ENCODE measurements at places on chromosomes 4 and X.

DNA sequence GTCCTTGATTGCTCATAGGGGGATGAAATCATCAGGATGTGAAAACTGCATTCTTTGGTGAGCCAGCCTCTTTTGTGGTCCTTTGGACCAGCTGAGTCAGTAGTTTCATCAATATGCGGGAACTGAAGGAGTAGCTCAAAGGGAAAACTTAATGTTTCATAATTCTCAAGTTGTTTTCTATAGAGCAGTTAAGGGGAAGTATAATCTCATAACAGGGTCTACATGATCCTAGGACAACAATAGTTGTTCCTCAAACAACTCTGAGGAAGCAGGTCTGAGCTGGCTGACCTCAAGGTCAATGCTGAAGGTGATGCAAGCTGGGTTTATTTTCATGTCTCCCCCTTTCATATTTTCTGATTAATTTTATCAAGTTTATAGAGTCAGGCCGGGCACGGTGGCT is 36.1 kb upstream of the IRF2 start:
- no peak for DNase-seq

- DNase-seq = no peak
Observed at GRCh38 chr4:48065587-48066052, 49.0 kb downstream of the NIPAL1 start.

DNA sequence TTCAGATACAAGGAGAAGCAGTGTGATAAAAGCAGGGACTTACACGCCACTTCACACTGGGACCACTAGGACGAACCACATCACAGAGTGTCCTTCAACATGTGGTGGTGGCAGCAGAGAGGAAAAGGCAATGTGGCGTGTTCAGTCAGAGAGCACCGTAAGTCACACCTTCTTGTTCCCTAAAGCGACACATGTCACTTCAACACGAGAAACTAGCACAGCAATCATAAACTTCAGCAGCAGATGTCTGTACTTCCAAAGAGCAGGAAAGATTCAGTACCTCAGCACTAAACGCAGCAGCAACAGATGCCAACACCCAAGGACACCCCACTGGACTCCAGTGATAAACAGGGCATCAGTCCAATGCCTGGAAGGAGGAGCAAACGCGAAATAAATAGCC is 96.7 kb downstream of the AREG start:
- DNase-seq = no peak

GRCh38 chr4:143451186-143451585 is 62.3 kb upstream of the SMARCA5 start:
- DNase-seq = no peak

GRCh38 chr4:105350859-105351490 is 122.9 kb downstream of the PPA2 start:
- no peak for DNase-seq

- peak; percentile 5 for DNase-seq
Observed at GRCh38 chrX:86002076-86002896, 45.1 kb downstream of the CHM start.

DNA sequence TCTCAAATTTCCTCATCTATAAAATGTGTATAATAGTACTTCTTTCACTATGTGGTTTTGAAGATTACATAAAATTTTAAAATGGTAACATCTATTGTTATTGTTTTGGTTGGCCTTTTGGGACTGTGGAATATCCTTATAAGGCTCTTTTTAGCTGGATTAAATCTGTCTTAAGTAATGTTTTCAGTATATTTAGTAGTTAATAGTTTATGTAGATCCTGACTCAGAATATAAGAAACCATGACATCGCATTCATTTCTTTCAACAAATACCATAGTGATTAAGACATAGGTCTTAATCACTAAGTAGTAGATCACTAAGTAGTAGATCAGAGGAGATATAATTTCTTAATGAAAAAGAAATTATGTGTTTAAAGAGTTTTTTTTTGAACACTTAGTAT is 48.5 kb downstream of the MRPL1 start:
- DNase-seq = no peak

DNA sequence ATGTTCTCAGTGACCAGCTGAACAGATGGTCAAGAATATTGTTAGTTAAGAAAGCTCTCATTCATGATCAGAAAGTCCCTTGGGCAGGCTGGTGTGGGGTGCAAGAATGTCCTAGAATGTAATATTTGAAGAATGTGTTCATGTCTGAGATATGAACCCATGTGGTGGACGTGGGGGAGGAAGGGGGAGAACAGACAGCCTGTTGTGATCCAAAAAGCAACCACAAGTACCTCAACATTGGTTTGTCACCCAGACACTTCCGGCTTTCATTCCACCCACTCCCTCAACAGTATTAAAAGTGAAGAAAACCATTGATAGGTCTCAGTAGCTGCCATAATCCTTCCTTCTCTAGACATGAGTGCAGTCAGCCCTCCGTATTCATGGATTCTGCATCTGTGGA is 82.2 kb downstream of the MAML3 start:
- peak; percentile 84 for DNase-seq

DNA sequence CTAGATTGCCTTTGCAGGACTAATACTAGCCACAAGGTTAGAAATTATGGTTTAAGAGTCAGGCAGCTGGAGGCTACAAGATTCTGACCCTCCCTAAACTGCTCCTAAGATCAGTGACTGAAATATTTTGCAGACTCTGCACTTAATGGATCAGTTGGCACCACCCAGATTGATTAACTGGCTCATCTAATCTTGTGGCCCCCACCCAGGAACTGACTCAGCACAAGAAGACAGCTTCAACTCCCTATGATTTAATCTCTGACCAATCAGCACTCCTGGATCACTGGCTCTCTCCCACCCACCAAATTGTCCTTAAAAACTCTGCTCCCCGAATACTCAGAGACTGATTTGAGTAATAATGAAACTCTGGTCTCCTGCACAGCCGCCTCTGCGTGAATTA is 145.4 kb upstream of the LCORL start:
- DNase-seq = no peak

DNA sequence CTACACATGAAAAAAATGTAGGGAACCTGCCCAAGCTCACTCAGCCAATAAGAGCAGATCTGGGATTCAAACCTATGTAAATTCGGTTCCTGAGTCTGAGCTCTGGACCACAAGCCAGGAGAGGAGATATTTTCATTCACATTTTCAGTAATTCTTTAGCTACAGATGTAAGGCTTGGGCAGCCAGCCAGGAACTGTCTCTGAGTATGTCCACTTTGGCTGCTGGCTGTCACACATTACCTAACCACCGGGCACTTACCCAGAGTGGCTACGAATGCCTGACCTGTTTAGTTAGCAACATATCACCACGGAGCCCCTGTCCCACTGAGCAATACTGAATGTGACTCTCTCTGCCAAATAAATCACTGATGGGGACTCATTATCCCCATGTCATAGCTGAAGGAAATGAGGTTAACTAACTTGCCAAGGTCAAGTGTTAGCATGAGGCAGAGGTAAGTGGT is 15.3 kb downstream of the USP46 start:
- DNase-seq = peak; percentile 34

DNA sequence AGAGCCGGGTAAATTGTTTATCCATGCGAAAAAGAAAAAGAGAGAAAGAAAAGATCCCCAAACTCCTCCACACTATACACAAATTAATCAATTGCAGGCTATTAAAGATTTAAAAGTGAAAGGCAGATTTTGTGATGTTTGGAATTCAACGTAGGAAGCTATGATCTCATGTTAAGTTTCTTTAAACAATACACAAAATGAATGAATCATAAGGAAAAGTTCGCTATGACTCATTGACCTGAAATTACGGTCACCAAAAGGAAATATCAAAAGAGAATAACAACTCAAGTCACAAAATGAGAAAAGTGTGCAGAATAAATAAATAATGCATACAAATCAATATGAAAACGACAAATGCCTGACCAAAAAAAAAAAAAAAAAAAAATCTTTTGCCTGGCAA is 28.6 kb downstream of the CLNK start:
- DNase-seq = no peak

DNA sequence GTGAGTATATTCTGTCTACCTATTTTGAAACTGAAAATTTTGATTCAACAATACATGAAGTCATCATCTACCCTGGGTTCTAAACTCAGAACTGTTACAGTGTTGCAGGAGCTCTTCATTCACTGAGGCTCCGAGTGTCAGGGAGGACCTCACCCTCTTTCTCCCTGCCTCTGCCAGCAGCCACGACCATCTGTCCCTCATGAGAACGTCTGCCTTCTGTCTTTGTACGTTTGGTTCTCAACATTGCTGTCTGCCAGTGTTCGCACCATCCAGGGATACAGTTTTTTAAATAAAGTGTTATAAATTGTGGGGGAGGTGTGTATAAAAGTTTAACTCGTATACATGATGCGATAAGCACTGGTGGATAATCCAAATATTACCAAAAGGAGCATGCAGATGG is 55.5 kb downstream of the TRAPPC11 start:
- DNase-seq = no peak

DNA sequence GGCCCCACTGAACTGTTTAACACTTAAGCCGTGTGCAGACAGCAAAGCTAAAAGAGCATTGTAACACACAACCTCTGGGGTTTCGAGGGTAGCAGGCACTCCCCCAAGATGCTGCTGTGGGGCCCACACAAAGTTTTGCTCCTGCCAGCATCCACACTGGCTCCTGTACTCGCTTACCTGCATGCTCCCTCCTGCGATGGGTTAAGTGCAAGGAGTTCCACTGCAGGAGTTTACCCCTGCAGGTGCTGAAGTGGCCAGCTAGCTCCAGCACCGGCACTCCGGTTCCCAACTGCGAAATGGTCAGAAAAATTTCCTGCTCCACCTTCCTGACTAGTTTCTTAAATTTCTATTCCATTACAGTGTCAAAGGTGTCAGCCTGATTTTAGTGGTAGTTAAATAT is 443.5 kb downstream of the PCDH10 start:
- no peak for DNase-seq

GRCh38 chr4:105956569-105956968 is 61.3 kb downstream of the NPNT start:
- no peak for DNase-seq

DNA sequence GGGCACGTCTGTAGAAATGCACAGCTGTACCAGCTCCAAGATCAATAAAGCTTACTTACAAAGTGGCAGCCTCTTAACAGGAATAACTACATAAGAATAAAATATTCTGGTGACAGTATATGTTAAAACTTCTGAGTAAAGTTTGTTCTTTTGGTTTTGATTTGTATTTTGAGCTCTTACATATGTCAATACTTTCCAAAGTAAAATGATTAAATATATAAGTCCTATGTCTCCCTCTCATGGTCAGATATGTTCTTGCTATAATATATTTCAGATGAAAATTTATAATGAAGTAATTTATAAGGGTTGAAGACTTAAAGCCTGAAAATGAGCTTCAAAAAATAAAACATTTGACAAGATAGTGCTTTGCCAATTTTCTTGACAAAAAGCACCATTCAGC is 254.4 kb downstream of the NPFFR2 start:
- no peak for DNase-seq

- peak; percentile 51 for DNase-seq
Observed at GRCh38 chr4:14862891-14863290, 139.4 kb upstream of the CPEB2 start.

DNA sequence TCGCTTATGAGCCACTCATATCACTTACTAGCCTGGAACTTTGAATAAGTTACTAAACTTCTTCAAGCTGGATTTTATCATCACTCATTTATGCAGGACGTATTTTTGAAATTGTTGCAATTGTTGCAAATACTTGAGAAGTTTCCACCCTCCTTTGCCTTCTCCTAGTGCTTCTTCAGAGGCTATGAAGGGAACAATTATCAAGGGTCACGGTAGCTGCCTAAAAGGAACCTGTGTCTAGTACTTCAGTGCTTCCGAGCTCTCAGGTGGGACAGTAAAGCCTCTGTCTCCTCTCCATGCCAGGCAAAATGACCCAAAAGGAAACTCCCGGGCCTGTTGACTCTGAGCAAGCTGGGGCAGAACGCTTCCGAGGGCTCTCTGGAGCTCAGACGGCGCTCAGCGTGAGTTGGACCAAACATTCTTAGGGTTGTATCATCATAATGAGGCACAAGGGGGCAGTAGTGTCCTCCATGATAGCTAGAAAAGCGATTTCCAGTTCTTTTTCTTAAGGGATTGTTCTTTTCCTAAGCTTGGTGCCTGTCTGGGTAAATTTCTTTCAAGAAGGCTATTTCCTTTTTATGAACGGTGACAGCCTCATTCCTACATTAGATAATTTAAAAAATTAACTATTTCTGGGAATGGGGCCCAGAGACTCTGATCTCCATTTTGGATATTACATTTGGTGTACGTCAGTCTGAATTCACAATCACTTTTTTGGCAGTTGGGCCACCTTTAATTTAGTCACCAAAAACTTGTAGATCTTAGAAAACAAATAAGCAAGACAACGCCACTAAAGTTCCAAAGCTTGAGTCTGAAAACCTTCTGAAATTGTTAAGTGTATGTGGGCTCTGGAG is 73.1 kb downstream of the PACRGL start:
- DNase-seq = peak; percentile 81

GRCh38 chr4:112057470-112057869 is 87.8 kb upstream of the FAM241A start:
- no peak for DNase-seq

GRCh38 chrX:70834589-70834988 is 73.9 kb downstream of the TEX11 start:
- DNase-seq = no peak

DNA sequence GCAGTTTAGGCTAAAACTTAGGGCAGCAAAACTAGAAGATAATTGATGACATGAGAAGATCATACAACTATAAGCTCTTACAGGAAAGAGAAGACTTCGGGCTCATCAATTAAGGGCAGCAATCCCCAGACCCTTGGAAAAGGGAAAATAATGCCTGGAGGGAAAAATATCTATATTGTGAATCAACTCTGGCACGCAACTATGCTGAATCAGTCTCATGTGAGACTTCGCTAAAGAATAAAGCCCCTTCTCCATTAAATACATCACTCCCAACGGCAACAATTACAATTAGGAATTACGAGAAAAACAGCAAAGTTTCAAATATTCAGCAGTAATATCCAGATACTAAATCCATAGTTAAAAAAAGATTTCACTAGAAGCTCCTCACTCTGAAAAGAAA is 2016.8 kb upstream of the IGFBP7 start:
- no peak for DNase-seq

DNA sequence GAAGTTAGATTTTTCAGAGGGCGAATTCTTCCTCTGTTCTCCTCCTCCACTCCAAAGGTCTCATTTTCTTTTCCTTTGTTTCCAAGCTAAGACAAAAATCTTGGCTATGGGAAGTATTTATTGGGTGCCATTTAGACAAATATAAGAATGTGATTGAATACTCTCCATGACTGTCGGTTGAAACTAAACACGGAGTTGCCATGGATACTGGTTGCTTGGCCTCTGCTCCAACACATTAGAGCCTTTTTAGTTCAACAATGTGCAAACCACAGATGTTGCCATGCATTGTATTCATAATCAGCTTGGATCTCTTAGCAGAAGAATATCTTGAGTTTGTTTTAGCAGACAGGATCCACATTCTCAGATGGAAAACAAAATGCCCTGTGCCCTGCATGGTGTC is 366.5 kb upstream of the LCORL start:
- DNase-seq = no peak

DNA sequence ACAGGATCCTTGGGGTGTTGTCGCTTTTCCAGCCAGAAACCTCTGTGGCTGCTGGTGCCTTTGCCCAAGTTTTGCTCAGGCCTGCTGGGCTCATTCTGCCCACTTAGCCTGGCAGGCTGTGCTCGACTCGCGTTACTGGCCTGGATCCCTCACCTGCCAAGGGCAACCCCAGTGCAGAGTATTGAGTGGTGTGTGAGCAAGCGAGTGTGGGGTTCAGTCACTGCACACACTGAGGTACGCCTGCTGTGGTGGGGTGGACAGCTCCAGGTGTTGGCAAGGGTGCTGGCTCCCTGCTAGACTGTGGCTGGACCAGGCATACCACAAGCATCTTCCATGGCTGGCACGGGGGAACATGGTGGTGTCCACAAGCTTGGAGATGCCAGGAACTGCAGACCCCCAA is 22.6 kb downstream of the SPCS3 start:
- DNase-seq = no peak

- DNase-seq = no peak
Observed at GRCh38 chr4:95409127-95409526, 139.6 kb downstream of the UNC5C start.

Measured in AG20443 (cell line).